ENCODE measurements at places on chromosomes 2 and 18. TPM values are rescaled to one million over a fixed set of nuclear protein-coding genes. Genes with fewer than 3 reads are reported as not detected.

The OTOS gene
- total RNA-seq: not detected

The KIF1A gene
- total RNA-seq: not detected

The STAT4 gene
- total RNA-seq: 4.8 TPM

The RBM44 gene
- total RNA-seq: 0.37 TPM

The SP100 gene
- total RNA-seq: 114 TPM

The FSIP2 gene
- 0.37 TPM for total RNA-seq

The ZSWIM2 gene
- not detected for total RNA-seq

The ALS2 gene
- total RNA-seq: 28.7 TPM

The ARL4C gene
- total RNA-seq: 5.5 TPM

The PJVK gene
- total RNA-seq: 0.73 TPM

The ZNF396 gene
- total RNA-seq: 0.37 TPM

The GPBAR1 gene
- 0.20 TPM for total RNA-seq

The C2orf66 gene
- total RNA-seq: under 0.01 TPM

The DNMT3A gene
- 9.6 TPM for total RNA-seq

The KRTCAP3 gene
- total RNA-seq: not detected

The RAB31 gene
- 37.9 TPM for total RNA-seq

The KHK gene
- 1.5 TPM for total RNA-seq

The CD207 gene
- total RNA-seq: not detected

The ZNF397 gene
- total RNA-seq: 11.3 TPM

All from subcutaneous preadipocyte (primary cell).